ENCODE measurements at places on chromosomes 16 and 17. TPM values are rescaled to one million over a fixed set of nuclear protein-coding genes. Genes with fewer than 3 reads are reported as not detected.

- no peak for DNase-seq
These were observed 436 bp upstream of the BRIP1 start for GRCh38 chr17:61863801-61864126.

GRCh38 chr17:14341866-14342265 is 41.0 kb downstream of the HS3ST3B1 start:
- DNase-seq, result no peak

GRCh38 chr16:19127205-19127604 is 13.4 kb downstream of the ITPRIPL2 start:
- DNase-seq, result no peak

- peak; percentile 45 for DNase-seq
These were observed 491 bp downstream of the IST1 start for GRCh38 chr16:71895679-71896365.

HBA2 gene
- total RNA-seq, result 1.4 TPM

PRCD gene
- 1.5 TPM for total RNA-seq

GRCh38 chr17:18323507-18324139 is 8.5 kb downstream of the SMCR8 start:
- no peak for DNase-seq

RAP1GAP2 gene
- total RNA-seq, result 7.8 TPM

SLC16A5 gene
- total RNA-seq, result 7.1 TPM

GRCh38 chr17:4297351-4297750 is 33.6 kb upstream of the ANKFY1 start:
- peak; percentile 37 for DNase-seq

IGF2BP1 gene
- 241 TPM for total RNA-seq

CCNF gene
- 6.4 TPM for total RNA-seq

DNA sequence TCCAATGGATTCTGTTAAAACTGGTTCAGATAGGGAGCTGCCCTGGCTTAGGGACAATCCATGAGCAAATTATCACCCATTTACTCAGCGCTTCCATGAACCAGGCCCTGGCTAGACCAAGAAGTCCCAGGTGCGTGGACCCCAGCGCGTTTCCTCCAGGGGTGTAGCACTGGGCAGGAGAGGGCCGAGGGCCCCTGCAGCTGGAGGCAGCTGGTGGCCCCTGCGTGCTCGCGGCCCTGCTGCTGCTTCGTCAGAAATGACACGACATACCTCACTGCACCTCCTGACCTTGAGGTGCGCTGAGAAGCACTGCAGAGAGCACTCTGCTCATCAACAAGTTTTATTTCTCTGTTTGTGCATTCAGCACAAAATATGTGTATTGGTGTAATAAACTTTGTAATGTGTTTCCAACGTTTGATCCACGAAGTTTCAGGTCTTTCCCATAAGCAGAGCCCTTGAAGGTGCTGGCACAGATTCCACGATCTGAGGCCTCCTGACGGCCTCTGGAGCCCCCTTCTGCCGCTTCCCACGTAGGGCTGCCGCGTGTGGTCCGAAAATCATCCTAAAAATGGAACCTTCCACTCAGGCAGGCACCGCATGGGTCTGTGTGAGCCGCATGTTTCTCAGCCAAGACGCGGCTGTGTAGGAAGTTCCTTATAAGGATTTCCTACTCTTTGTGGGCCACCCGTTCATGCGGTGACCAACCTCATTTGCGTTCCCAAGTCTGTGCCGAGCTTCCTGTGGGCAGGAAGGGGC is 50.8 kb upstream of the ZCCHC14 start:
- no peak for DNase-seq

- DNase-seq, result no peak
These were observed 55.3 kb downstream of the NOG start for GRCh38 chr17:56648806-56649205.

CCL8 gene
- not detected for total RNA-seq

DNA sequence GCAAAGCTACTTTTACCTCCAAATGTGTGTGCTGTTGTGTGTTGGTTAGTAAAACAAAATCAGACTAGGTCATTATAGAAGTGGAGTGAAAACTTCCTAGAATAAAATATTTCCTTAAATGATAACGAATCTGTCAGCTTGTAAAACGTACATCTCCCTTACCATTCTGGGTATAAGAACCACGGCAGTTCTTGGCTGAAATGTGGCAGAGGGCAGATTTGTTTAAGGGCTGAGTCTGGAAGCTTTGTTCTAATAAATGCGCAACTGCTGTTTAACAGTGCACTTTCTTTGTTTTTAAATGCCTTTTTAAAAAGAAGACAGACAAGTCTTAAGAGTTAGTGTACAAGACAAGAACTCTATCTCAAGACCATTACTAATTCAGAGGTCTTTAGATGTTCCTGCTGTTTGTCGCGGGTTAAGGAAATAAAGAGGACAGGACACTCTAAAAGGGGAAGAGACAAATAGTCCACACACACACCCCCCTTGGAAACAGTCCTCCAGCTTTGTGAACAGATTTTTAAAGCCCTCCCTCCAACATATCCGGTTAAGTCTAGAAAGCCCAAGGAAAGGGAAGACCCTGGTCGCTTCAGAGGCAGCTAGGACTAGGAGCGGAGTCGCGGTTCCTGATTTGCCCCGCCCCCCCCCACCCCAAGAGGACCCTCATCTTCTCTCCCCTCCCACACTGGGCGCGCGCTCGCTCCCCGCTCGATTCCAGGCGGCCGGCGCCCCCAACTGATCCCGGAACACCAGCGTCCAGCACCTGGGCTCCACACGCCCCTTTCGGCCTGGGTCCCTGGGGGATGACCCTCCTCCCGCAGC is 658 bp downstream of the SYNRG start:
- peak; percentile 36 for DNase-seq

DNA sequence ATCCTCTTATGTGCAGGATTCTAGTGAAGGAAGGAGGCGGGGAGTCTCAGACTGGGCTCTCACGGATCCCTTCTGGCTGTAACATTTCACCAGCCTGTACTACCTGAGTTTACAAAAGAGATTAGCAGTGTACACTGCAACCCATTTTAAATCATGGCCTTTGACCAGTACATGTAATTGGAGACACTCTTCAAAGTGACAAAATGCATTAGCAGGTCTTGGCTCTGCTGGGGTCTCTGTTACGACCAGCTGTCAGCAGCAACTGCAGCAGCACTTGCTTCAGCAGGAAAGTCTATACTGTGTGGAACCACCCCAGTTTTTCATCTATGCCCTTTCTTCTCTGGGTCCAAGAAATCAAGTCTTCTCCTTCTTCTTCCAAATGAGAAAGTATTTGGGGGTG is 322.8 kb upstream of the ASIC2 start:
- no peak for DNase-seq

HNF1B gene
- total RNA-seq, result 15.6 TPM

DNA sequence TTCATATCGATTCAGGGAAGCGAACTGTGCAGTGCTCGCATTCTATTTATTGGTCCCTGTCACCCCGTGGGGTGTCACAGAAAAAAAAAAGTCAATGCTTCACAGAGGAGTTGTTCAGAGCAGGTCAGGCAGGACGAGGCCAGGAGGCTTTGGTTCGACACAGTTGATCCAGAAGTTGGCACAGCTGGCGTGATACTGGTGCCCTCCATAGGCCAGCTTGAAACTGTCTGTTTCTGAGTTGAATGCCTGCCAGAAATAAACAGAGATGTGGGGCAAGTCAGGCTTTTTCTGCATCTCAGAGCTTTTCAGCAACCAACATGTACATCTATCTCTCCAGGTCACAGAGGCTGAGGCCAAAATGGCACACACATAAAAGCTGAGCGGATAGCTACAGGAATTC is 29.1 kb downstream of the DUSP14 start:
- DNase-seq, result no peak

- DNase-seq, result no peak
These were observed 7.5 kb upstream of the SLC6A4 start for GRCh38 chr17:30243002-30243401.

DNA sequence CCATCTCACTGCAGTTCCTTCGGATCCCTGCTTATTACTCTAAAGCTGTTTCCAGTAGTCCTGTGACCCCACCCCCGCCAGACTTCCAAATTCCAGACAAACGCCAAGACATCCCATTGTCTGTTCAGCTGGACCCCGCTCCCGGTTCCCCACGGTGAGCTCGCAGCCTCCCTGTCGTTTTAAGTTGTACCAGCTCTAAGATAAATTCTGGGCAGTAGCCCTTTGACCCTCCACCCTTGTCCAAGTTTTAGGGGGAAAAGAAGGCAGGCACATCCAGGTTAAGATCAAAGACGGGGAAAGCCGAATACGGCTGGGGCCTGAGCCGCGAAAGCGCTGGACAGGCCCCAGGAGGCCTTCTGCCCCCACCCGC is 589 bp downstream of the ARL6IP1 start:
- DNase-seq, result no peak

DNAAF1 gene
- 0.38 TPM for total RNA-seq

DNA sequence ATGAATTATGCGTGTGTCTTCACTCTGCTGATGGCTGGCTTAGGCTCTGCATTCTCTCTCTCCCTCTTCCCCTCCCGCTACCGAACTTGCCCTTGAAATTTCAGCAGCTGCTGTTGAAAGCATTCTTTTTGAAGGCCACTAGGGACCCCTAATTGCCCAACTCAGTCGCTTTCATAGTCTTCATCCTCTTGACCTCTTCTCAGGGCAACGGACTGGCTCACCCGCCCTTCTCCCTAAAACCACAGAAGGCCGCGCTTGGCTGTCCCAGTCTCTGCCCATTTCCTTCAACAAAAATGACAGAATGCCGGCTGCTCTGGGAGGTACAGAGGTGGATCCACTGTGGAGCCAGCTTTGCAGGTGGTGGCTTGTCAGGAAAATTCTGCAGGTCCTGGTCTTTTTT is 21.0 kb upstream of the FMNL1 start:
- no peak for DNase-seq

GRCh38 chr17:81907219-81908145 is 3.7 kb downstream of the PCYT2 start:
- no peak for DNase-seq

KRTAP1-1 gene
- not detected for total RNA-seq

CCL1 gene
- total RNA-seq, result not detected

DNA sequence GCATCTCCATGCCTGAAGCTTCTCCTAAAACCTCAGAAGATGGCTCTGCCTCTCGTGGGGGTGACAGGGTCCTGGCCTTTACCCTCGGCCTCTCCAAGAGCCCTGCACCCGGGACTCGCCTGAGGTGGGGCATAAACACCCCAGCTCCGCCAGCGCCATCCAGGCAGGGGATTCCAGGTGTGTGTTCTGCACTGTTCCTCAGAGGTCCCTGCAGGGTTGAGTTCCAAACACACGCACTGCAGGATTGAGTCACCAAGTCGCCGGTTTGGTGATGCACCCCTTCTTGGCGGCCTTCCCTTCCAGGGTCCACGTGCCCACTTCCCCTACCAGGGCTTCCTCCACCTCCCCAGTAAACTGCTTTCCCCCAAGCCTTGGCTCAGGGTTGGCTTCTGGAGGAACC is 40.0 kb upstream of the RBFOX3 start:
- no peak for DNase-seq

ABI3 gene
- total RNA-seq, result 0.31 TPM
